Stimulated activated CD8-positive, alpha-beta memory T cell treated with anti-CD3 and anti-CD28 coated beads, Interleukin-7, amount 100 ng/mL, for 48 hours (primary cell): ENCODE measurements at places on chromosomes 2 and 18.

- no peak for DNase-seq
Measured at GRCh38 chr2:95264624-95265023, 9.6 kb upstream of the PROM2 start.

- no peak for DNase-seq
Measured at GRCh38 chr2:10774394-10774793, 38.2 kb downstream of the PDIA6 start.

- DNase-seq = no peak
Measured at GRCh38 chr2:127535918-127536317, 435 bp downstream of the MYO7B start.

GRCh38 chr2:241321033-241321432 is 5.3 kb downstream of the SEPTIN2 start:
- no peak for DNase-seq

GRCh38 chr2:141380008-141380979 is 750.5 kb downstream of the LRP1B start:
- no peak for DNase-seq

- DNase-seq = no peak
Measured at GRCh38 chr2:232549655-232550353, 553 bp downstream of the TIGD1 start.

DNA sequence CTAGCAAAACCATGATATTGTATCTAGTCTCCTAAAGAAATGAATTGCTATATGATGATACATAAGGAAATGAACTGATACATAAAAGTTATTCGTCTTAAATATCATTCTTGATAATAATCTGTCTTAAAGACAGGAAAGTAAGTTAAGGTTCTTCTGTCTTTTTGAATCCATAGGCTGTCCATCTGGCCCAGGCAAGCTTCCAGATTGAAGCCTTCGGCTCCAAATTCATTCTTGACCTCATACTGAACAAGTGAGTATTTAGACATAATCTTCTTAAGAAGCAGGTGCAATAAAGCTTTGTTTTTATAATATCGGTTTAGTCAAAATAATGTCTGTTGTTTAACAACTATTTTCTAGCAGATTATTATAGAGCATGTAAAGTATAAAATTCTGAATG is 37.7 kb downstream of the ADAM23 start:
- no peak for DNase-seq

DNA sequence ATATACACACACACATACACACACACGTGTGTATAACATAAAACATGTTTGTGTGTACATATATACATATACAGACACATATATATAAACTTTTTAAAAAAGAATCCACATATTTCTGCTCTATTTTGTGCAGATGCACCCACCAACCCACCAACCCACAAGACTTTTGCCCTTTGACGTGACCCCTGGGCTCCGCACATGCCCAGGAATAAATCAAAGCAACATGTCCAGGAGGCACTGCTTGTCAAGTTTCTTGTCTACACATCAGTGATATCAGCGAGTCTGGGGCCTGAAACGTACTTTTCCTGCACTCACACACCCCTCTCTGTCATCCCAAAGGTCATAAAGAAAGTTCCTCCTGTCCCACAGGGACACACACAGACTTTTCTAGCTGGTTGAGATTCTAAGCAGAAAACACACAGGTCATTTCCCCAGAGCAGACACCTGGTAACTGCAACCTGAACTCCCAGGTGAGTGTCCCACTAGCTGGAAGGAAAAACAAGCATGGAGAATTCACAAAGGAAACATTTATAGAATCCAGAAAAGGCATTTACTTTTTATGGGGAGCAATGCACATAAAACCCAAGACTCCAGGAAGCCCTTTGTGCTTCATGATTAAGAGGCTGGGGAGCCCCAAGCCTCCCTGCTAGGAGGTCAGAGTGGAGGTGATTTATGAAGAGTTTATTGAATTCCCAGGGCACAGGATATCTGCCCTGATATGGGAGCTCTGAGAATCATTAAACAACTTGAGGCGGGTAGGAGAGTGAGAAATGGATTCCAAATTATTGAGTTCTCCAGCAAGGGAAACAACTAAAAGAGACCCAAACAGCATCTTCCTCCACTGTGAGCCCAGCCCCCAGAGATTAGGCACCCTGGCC is 211.6 kb downstream of the MGAT5 start:
- DNase-seq = no peak

DNA sequence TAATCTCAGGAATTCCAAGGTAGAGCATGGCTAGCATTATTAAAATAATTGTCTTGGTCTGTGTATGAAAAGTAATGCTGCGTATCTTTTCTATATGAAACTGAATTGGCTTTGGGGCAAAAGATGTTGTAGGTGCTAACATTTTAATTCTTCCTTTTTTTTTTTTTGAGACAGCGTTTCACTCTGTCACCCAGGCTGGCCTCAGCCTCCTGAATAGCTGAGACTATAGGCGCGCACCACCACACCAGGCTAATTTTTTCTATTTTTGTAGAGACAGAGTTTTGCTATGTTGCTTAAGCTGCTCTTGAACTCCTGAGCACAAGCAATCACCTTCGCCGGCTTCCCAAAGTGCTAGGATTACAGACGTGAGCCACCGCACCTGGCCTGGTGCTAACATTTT is 172.6 kb upstream of the STON1 start:
- DNase-seq = no peak

- no peak for DNase-seq
Measured at GRCh38 chr18:36379435-36379984, 82.0 kb downstream of the FHOD3 start.

DNA sequence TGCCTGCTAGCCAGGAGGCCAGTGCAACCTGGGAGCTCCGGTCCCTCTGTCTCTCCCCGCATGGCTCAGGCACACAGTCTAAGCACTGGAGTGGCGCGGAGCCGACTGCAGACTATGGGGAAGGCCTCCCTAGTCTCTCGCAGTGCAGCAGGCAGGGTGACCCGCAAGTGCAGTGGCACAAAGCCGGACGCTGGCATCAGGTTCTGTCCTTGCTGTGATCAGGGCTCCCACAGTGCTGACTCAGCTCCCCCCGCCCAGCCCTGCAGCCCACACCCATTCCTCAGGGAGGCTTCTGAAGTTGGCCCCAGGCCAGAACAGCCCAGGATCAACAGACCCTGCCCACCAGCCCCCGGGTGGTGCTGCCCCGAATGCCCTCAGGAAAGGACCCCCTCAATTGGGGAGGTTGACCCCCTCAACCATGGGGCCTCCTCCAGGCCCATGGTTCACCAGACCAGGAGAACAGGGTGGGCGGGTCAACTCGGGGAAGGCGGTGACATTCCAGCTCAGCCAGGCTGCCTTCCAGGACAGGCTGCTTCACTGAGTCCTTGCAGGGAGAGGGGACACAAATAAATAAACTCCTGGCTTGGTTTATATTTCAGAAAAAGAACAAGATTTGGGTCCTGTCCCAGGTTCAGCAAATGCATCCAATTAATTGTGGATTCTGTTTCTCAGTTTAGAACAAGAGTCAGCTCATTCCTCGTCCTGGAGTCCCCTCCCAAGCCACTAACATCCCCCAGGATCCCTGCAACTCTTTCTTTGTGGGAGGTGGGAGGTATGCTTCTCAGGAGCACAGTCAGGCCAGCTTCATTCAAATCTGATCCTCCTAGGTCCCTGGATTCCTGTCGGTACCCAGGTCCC is 12.2 kb downstream of the BIN1 start:
- DNase-seq = no peak

DNA sequence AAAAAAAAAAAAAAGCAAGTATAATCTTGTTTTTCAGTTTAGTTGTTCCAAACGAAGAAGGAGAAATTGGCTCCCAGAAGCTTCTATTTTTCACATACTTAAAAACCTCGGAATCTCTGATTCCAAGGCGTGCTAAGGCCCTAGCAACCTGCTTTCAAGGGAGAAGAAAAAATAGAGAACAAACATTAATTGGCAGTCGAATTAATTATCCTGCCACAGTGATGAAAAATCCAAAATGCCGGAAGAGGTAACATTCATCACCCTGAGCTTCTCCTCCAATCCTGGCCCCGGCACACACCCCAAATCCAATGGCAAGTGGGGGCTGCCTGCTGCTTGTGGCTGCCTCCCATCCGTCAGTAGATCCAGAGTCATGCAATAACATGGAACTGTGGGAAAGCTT is 250.2 kb upstream of the CHAC2 start:
- DNase-seq = no peak

GRCh38 chr2:204005940-204006721 is 69.6 kb downstream of the ICOS start:
- DNase-seq = no peak
